ENCODE measurements at places on chromosomes 7 and 10.

DNA sequence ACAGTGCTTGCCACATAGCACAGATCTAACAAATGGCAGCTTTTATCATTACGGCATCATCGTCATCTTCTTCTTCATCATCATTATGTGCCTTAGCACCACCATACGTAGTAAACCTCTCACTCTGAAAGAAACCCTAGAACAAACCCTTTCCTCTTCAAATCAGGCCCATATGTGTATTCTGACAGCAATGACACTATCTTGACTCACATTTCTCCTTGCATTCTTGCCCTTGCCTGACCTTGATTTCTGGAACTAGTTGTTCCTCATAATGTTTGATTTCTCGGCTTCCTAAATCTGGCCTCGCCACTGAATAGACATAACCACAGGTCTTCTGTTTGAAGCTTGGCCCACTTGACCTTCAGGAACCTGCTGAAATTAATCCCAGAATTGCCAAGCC, 115.3 kb downstream of the DGKI start:
- DNase-seq, result no peak

- no peak for DNase-seq
Measured at GRCh38 chr7:50661345-50662040, 96.3 kb upstream of the DDC start.

DNA sequence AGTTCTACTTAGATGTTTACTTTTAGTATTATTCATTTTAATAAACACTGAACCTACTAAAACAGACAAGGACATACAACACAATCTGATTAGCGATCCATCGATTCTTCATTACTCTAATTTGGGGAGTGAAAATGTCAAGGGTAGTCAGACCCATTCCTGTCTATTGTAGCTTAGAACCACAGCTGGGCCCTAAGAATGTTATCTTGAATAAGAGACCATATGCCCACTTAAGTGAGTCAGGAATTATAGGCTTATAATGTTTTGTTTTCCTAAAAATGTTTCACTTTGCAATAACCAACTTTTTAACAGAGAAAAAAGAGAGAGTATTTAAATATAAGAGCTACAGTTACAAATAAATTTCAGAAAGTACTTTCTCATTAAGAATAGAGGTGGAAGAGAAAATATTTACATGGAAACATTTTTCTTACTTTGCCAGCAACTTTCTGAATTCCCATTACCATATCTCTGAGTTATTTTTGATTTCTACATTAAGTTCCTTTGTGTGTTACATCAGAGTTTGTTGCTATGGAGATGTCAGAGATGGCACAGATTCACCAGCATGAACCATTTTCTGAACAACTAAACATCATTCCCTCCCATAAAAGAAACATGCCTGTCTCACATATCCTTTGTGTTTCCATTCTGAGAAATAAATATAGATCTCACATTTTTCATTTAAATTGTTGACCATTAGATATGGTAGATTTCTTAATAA, 75.4 kb upstream of the SLC13A1 start:
- DNase-seq, result no peak

GRCh38 chr10:73997461-73997786, 492 bp upstream of the VCL start:
- peak; percentile 64 for DNase-seq

DNA sequence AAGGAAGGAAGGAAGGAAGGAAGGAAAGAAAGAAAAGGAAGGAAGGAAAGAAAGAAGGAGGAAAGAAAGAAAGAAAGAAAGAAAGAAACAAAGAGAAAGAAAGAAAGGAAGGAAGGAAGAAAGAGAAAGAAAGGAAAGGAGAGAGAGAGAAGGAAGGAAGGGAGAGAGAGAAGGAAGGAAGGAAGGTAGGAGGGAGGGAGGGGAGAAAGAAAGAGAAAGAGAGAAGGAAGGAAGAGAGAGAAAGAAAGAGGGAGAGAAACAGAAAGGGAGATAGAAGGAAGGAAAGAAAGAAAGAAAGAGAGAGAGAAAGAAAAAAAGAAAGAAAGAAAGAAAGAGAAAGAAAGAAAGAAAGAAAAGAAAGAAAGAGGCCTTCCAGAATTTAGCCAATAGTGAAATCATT, 204.9 kb downstream of the DGKB start:
- DNase-seq, result no peak

- no peak for DNase-seq
Measured at GRCh38 chr7:73831584-73831833, 713 bp downstream of the CLDN4 start.

- no peak for DNase-seq
Measured at GRCh38 chr7:107946451-107946850, 55.5 kb downstream of the DLD start.

DNA sequence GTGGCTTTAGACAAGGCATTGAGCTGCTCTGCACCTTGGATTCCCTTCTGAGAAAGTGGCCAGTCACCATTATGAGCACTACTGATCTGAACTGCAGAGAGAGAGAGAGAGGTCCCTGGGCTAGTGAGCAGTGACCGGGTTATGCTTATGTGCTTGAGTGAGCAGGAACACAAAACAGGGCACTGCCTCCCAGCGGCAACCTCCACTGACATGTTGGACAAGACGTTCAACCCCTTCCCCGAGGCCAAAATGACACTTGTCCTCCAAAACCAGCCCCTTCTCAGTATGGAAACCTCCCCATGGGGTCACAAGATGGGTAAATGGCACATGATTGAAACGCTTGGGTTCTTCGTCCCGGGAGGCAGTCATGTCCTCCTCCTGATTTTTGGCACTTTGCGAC, 339.4 kb upstream of the ZMIZ1 start:
- DNase-seq, result no peak

DNA sequence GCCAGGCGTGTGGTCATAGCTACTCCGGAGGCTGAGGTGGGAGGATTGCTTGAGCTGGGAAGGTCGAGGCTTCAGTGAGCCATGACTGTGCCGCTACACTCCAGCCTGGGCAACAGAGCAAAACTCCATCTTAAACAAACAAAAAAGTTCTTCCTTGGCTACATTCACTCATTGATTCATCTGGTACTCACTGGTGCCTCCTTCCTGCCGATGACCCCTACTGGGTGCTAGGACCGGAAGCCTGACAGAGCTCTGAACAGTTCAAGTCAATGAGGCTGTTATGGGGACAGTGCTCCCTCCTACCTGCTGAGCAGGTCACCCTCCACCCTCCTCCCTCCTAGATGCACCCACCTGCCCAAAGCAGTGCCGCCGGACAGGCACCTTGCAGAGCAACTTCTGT, 4.9 kb downstream of the PCOLCE start:
- no peak for DNase-seq

DNA sequence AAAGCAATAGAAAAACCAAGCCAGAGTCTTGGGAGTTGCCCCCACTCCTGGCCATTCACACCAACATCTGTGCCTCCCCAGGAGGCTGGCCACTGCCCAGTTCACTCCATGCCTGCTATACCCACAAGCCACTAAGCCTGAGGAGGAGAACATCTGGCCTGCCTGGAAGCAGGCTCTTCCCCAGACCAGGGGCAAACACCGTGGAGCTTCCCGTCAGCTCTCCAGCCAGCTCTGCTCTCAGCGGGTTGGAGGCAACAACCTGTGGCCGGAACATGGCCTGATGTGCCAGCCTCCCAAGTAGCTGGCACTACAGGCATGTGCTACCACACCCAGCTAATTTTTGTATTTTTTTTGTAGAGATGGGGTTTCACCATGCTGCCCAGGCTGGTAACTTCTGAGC, 9.1 kb upstream of the PTPRN2 start:
- no peak for DNase-seq

GRCh38 chr7:76155938-76156337, 45.8 kb upstream of the SRRM3 start:
- no peak for DNase-seq

DNA sequence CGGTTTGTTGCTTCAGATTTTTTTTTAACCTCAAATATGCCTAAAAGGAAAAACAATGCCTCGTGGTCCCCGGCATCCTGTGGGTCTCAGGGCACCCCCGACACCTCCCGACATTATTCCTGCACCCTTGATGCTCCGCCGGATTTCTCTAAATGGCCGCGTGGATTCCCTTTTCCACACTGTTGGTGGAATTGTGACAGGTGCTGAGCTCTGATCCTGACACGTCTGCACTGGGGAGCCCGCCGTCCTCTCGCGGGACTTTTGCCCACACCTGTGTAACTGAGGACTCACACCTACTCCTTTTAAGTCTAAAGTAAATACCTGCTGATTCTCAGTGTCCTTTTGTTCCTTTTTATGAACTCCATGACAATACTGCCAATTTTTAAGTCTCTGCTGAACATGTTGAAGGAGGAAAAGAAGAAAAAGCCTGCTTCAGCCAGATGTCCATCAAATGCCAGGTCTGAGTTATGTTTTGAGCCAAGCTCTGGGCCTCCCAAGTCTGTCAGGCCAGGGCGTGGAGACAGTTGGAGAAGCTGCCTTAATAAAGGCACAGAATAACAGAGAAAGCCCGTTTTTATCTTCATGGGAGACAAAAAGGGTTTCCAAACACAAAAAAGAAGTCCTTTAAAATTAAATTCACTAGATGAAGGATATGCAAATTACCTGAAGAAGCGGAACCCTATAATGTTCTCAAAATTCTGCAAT, 568.2 kb downstream of the DNAJB6 start:
- DNase-seq, result no peak

DNA sequence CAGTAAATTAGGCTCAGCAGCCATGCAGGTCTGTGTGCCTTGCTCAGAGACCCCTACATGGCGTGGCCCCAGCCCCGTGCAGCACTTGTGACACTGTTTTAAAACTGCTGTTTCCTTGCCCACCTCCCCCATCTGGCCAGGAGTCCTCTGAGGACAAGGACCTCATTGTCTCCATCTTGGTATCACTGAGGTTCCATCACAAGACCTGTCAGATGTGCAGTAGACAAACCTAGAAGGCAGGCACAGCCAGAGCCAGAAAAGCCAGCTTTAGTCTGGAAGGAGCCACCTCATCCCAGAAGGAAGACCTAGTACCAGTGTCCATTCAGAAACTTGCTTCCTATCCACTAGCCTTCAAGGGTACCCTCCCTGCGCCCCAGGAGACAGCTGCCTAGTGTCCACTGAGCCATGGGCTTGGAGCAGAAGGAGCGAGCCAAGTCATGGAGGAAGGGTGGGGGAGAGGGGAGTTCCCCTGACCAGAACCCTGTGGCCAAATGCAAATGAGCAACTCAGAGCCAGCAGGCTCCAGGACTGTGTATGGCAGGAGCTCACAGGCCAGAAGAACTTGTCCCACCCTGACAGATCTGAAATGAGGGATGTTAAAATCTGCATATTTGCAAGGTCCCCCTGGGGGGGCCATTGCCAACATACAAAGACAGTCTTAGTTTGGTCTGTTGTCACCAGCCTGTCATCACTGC, 176.1 kb downstream of the SH3PXD2A start:
- no peak for DNase-seq

- DNase-seq, result no peak
Measured at GRCh38 chr7:127692200-127692599, 40.2 kb downstream of the SND1 start.

DNA sequence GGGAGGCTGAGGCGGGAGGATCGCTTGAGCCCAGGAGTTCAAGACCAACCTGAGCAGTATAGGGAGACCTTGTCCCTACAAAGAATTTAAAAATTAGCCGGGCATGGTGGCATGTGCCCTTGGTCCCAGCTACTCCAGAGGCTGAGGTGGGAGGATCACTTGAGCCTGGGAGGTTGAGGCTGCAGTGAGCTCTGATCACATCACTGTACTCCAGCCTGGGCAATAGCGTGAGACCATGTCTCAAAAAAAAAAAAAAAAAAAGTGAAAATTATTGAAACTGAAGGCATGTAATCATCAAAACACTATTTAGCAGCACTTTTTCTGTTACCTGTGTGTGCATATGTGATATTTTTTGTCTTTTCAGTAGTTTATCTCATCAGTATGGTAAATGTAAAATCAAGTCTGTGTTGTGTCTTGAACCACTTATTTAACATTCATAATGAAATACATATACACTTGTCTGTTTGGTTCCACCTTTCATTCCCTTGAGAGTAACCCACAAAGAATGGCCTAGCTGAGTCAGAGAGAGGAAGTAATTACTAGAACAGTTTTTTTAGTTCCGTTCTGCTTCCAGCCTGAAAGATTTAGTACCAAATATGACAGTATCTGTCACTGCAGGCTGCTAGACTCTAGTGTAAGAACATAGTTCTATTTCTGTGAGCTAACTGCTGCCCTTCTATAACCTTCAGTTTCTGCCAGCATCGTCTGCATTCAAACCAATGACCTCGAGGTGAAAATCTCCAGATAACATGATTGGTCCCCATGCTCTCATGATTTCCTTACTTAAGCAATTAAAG, 68.6 kb downstream of the MMRN2 start:
- no peak for DNase-seq

Data from activated CD4-positive, alpha-beta T cell treated with anti-CD3 and anti-CD28 coated beads for 24 hours (primary cell).